ENCODE measurements at places on chromosomes 1 and 21.

DNA sequence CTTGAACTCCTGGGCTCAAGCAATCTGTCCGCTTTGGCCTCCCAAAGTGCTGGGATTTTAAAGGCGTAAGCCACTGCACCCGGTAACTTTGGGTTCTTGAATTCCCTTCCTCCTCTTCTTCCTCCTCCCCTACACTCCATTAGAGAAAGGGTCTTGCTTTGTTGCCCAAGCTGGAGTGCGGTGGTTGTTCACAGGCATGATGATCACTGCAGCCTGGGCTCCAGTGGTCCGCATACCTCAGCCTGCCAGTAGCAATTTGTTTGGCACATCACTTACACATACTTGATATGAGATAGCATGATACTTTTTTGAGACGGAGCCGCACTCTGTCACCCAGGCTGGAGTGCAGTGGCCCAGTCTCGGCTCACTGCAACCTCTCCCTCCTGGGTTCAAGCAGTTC is 2.2 kb downstream of the DEGS1 start:
- H3K4me3 ChIP-seq, result no peak overlapping the region
- H3K4me1 ChIP-seq, result peaks cover 25% of the 10 kb centered on the region
- H3K36me3 ChIP-seq, result peaks cover 9% of the 10 kb centered on the region
- no peaks in the 10 kb centered on the region for H3K27me3 ChIP-seq
- no peak overlapping the region for H3K27ac ChIP-seq

DNA sequence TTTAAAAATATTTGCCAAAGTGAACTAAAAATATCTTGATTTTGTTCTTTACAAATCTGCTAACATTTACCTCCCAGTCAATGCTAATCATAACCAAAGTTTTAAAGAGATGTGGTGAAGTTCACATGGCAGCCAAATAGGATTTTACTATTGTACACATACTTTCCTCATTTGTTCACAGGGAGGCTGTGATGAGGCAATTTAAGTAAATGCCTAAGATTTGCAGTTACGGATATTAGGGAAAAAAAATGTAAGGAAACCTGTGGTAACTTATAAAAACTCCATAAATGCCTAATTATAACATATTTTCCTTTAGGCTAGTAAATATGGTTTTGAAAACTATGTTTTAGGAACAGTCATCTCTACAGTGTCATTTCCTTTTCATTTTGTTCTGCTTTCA is 32.4 kb downstream of the RGS5 start:
- no peak overlapping the region for H3K4me3 ChIP-seq
- no peaks in the 10 kb centered on the region for H3K36me3 ChIP-seq
- no peak for DNase-seq
- no peak overlapping the region for H3K27ac ChIP-seq
- H3K27me3 ChIP-seq, result no peaks in the 10 kb centered on the region

DNA sequence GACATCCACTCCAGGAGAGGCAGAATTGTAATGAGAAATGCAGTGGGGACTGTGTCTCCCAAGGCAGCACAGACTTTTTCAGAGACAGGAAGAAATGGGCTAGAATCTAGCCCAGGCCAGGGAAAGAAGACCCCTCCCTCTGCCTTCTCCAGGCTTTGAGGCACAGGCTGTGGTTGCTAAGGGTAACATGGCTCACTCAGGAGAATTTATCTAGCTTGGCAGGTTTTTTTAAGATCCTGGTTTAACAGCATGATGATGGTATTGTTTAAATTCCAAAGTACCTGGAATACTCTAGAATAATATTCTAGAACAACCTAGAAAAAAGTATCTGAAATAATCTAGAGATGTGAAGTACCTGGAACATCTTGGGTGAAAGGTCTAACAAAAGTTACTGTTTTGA is 125.6 kb downstream of the URB2 start:
- DNase-seq, result no peak
- H3K4me3 ChIP-seq, result no peak overlapping the region
- no peaks in the 10 kb centered on the region for H3K36me3 ChIP-seq
- H3K4me1 ChIP-seq, result no peaks in the 10 kb centered on the region
- no peak overlapping the region for H3K27ac ChIP-seq
- no peaks in the 10 kb centered on the region for H3K27me3 ChIP-seq

DNA sequence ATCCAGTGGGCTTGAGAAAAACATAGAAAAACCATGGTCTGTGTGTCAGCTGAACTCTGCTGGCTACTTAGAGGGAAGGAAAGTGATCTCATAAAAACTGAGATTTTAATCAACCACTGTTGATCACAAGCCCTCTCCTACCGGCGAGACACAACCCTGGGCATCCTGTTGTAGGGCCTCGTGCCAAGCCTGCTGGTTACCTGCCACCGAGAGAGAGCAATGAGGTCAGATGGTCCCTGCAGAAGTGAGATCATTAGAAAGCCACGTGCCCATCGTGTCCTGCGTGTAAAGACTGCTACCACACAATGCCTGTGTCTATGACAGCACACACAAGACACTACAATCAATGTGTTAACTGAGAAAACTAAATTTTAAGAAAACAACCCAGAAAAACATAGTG is 41.7 kb upstream of the GPR153 start:
- no peak overlapping the region for H3K4me3 ChIP-seq
- H3K27me3 ChIP-seq, result no peaks in the 10 kb centered on the region
- H3K4me1 ChIP-seq, result peaks cover 7% of the 10 kb centered on the region
- no peak for DNase-seq
- H3K36me3 ChIP-seq, result peaks cover 43% of the 10 kb centered on the region
- H3K27ac ChIP-seq, result no peak overlapping the region

DNA sequence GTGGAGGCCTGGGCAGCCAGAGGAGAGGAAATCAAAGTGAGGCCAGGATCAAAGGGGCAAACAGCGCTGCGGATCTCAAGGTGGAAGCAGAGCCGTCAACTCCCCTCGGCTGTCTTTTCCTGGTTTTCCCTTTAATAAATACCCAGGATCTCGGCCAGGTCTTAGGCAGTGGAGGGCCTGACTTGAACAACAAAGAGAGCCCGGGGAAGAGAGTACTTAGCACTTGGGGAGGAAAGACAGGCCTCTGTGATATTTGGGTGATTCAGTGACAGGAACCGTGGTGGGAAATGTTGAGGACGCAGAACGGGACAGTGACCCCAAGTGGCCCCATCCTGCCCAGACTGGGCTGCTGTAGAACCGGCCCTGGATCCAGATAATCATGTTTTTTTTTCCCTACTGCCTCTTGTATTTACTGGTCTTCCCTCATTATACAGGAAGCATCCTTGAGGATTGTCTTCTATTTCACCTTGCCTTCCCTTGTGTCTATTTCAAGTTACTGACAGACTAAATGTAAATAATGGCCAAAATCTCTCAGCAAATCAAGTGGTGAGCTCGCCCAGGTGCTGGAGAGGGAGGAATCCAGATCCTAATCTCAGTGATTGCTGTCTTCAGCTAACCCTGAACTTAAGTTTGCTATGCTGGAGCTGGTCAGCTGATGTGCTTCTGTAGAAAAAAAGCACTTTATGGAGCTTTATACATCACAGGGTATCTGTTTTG is 2.8 kb upstream of the MIXL1 start:
- peaks cover 18% of the 10 kb centered on the region for H3K27me3 ChIP-seq
- peaks cover 11% of the 10 kb centered on the region for H3K4me1 ChIP-seq
- H3K36me3 ChIP-seq, result no peaks in the 10 kb centered on the region
- no peak overlapping the region for H3K4me3 ChIP-seq
- DNase-seq, result no peak

GRCh38 chr1:157000686-157001085 is 44.9 kb downstream of the ARHGEF11 start:
- no peaks in the 10 kb centered on the region for H3K4me1 ChIP-seq
- no peak overlapping the region for H3K27ac ChIP-seq
- H3K36me3 ChIP-seq, result no peaks in the 10 kb centered on the region
- DNase-seq, result no peak
- H3K27me3 ChIP-seq, result no peaks in the 10 kb centered on the region

DNA sequence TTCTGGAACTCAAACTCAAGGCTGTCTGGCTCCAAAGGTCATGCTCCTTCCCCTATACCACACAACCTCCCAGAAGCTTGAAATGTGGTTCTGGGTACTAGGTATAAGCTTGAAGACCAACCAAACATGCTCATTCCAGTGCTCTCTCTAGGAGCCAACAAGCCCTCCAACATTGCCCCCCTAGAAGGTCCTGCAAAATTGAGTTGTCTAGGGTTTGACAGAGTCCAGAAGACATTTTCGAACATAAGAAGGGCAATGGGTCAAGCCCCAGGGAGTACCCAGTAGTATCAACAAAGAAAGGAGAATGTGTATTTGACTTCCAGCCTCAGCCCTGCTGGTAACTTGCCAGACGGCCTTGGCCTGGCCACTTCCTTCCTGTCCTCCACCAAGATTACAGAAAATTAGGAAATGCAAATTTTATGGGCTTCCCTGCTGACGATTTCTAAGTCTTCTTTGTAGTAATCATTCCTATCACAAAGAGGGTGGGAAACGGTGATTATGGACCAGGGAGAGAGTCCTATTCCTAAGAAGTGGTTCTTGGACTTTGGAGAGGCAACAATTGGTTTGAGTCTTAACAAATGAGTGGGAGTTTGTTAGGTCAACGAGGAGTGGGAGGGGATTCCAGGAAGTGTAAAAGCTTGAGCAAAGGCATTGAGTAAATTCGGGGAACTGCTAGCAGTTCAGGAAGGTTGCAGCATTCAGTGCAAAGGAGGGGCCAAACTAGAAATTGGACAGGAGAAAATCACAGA is 18.7 kb upstream of the SLAMF1 start:
- no peak overlapping the region for H3K27ac ChIP-seq
- no peaks in the 10 kb centered on the region for H3K27me3 ChIP-seq
- H3K4me1 ChIP-seq, result no peaks in the 10 kb centered on the region

- no peaks in the 10 kb centered on the region for H3K36me3 ChIP-seq
- peaks cover 10% of the 10 kb centered on the region for H3K4me1 ChIP-seq
- H3K4me3 ChIP-seq, result no peak overlapping the region
- no peak for DNase-seq
- peaks cover 42% of the 10 kb centered on the region for H3K27me3 ChIP-seq
Measured at GRCh38 chr1:167627615-167627864, 2.5 kb upstream of the RCSD1 start.

DNA sequence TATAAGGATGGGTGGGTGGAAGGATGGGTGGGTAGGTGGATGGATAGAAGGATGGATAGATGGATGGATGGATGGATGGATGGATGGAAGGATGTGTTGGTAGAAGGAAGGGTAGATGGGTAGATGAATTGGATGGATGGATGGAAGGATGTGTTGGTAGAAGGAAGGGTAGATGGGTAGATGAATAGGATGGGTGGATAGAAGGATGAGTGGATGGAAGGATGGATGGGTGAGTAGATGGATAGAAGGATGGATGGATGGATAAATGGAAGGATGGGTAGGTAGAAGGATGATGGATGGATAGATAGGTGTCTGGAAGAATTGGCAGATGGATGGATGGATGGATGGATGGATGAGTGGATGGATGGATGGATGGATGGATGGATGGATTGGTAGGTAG is 6.0 kb downstream of the MASP2 start:
- no peak overlapping the region for H3K4me3 ChIP-seq
- no peak overlapping the region for H3K27ac ChIP-seq
- DNase-seq, result no peak

DNA sequence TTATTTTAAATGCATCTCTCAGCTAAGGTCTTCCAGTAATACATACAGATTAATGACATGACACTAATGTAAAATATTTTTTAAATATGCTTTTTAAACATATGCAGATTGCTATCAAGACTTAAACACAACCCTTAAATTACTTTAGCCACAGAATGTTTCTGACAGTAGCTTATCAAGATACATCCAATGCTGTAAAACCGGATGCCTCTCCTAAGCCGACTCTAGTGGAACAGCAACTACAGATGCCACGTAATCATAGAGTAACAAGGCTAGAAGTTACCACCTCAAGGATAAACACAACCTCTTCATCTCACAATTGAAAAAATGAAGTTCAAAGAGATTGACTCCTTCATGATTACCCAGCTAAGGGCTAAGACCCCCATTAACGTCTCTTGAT is 68.4 kb downstream of the ZZZ3 start:
- H3K36me3 ChIP-seq, result no peaks in the 10 kb centered on the region
- DNase-seq, result no peak
- H3K27ac ChIP-seq, result no peak overlapping the region
- H3K27me3 ChIP-seq, result no peaks in the 10 kb centered on the region

DNA sequence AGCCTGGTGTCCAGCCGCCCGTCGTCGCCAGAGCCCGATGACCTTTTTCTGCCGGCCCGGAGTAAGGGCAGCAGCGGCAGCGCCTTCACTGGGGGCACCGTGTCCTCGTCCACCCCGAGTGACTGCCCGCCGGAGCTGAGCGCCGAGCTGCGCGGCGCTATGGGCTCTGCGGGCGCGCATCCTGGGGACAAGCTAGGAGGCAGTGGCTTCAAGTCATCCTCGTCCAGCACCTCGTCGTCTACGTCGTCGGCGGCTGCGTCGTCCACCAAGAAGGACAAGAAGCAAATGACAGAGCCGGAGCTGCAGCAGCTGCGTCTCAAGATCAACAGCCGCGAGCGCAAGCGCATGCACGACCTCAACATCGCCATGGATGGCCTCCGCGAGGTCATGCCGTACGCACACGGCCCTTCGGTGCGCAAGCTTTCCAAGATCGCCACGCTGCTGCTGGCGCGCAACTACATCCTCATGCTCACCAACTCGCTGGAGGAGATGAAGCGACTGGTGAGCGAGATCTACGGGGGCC is 1.2 kb downstream of the OLIG2 start:
- peak overlapping the region; percentile 62 for H3K4me3 ChIP-seq
- H3K27ac ChIP-seq, result peak overlapping the region; percentile 88
- H3K27me3 ChIP-seq, result peaks cover 96% of the 10 kb centered on the region
- peaks cover 80% of the 10 kb centered on the region for H3K4me1 ChIP-seq

- H3K36me3 ChIP-seq, result no peaks in the 10 kb centered on the region
- DNase-seq, result no peak
- H3K27ac ChIP-seq, result peak overlapping the region; percentile 92
- H3K4me1 ChIP-seq, result peaks cover 15% of the 10 kb centered on the region
Measured at GRCh38 chr1:204495078-204495753, 611 bp upstream of the PIK3C2B start.

DNA sequence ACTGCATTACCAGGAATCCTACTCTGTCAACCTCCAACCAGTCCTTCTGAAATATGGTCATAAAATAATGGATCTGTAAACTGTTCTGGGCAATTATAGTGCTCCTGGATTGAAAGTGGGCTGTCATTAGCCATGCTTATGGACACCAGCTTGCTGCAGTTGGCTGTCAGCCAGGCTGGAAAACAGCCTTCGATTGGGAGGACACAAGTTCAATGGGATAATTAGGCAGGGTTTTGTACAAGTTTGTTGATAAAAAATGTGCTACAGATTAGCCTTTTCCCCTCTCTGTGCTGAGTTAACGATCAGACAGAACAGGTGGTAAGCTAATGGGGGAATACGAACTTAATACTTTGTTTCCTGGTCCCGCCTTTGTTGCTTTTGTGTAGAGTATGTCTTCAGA is 413.9 kb downstream of the DUSP10 start:
- no peaks in the 10 kb centered on the region for H3K36me3 ChIP-seq
- H3K27me3 ChIP-seq, result no peaks in the 10 kb centered on the region
- no peak overlapping the region for H3K4me3 ChIP-seq
- DNase-seq, result peak; percentile 74
- H3K4me1 ChIP-seq, result no peaks in the 10 kb centered on the region

- H3K4me3 ChIP-seq, result no peak overlapping the region
- no peaks in the 10 kb centered on the region for H3K27me3 ChIP-seq
- H3K27ac ChIP-seq, result no peak overlapping the region
- H3K4me1 ChIP-seq, result no peaks in the 10 kb centered on the region
Measured at GRCh38 chr1:235203428-235203827, 42.4 kb upstream of the RBM34 start.
